ENCODE measurements at places on chromosomes 11 and 22. TPM values are rescaled to one million over a fixed set of nuclear protein-coding genes. Genes with fewer than 3 reads are reported as not detected.

DNA sequence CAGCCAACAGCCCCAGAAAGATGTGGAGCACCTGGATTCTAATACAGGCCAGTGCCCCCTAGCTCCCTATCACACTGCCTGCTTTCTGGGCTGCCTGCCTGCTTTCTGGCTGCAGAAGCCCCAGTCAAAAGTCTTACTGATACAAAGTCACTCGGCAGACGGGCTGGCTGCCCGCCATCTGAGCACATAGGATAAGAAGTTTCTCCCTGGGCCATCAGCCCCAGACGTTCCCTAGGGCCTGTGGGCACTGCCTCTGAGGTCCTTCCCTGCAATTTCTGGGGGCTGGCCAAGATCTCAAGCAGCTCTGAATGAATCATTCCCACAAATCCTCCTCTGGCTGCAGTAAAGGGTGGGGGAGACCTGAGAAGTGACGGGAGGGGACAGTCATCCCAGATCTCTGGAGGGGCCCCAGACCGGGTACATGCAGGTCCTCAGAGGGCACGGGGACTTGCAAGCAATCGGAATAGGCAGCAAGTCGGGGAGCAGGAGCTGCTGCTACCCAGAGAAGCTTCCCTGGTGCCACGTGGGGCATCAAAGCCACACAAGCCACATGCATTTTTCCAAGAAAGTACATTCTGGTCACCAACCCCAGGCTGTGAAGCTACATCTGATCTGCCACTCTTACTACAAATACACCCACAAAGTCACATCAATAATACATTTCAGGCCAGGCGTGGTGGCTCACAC is 4.7 kb downstream of the TPST2 start:
- H3K27ac ChIP-seq = no peak overlapping the region
- peaks cover 37% of the 10 kb centered on the region for H3K4me1 ChIP-seq
- DNase-seq = no peak
- no peak overlapping the region for H3K4me3 ChIP-seq
- H3K36me3 ChIP-seq = peaks cover 13% of the 10 kb centered on the region

DNA sequence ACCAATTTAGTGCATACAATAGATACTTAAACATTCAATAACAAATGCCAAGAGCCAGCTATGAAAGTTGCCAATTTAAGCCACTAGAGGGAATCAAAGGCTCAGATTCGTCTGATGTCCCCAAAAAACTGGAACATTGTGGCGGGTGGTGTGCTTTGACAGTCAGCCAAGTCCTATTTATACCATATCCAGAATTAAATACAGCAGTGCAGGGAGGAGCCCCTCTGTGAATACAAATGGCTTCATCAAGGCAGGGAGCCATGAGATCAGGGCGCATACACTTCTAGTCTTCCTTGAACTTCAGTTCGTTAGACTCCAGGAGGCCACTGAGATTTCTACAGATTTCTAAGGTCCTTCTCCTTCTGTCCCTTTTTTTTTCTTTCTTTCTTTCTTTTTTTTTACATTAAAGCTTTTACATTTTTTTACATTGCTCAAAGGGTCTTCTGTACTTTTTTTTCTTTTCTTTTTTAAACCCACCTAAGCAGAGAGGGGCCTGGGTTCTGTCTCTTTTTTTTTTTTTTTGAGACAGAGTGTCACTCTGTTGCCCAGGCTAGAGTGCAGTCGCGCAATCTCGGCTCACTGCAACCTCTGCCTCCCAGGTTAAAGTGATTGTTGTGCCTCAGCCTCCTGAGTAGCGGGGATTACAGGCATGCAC is 41.5 kb upstream of the HSPA8 start:
- DNase-seq = peak; percentile 63
- H3K36me3 ChIP-seq = no peaks in the 10 kb centered on the region
- H3K27ac ChIP-seq = no peak overlapping the region

- H3K36me3 ChIP-seq = peaks cover 48% of the 10 kb centered on the region
- peak overlapping the region; percentile 91 for H3K27ac ChIP-seq
- peak; percentile 80 for DNase-seq
- no peaks in the 10 kb centered on the region for H3K27me3 ChIP-seq
Observed at GRCh38 chr11:95788921-95789505, 569 bp downstream of the FAM76B start.

GRCh38 chr22:45518580-45518991 is 15.9 kb downstream of the FBLN1 start:
- no peak overlapping the region for H3K27ac ChIP-seq
- H3K27me3 ChIP-seq = no peaks in the 10 kb centered on the region
- no peak overlapping the region for H3K4me3 ChIP-seq
- no peak for DNase-seq

Gene MAPK1
- 38.9 TPM for total RNA-seq
